ENCODE measurements at places on chromosomes 12 and 14.

GRCh38 chr12:106914796-106915634 is 40.7 kb upstream of the TMEM263 start:
- no peak for DNase-seq

- DNase-seq = no peak
Measured at GRCh38 chr12:51528852-51529650, 62.0 kb upstream of the SCN8A start.

DNA sequence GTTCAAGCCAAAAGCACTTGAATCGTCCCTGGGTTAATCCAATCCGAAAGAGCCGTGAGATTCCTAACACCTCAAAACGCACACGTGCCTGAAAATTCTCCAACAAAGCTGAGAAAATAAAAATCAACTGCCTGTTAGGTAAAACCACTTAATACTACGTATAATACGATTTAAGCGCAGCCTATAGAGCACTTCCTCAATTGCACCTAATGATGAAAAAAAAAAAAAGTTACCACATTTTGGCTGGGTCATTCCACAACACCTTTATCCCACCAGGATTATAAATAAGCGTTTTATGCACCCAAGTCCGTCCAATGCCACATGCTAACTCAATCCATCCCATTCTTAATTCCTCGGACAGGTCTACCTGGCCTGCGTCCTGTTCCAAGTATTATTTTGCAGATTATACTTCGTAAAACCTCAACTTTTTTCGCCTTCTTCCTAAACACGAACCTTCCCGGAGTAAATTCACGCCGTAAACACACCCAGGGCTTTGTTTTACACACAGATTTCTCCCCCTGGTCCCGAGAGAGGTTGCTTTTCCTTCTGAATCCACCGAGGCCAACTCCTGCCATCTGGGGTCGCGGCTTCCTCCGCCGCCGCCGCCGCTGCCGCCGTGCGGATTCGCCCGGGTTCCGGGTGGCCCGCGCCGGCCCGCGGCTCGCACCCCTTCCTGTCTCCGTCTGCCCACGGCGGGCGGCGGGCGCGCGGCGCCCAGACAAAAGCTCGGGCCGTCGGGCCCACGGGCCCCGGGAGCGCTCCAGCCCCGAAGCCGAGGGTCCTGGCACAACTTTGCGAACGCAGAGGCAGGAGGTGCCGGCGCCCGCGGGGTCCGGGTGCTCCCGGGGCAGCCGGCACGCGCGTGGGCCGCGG is 66.2 kb downstream of the RNF34 start:
- no peak for DNase-seq

GRCh38 chr12:132036063-132036683 is 86.4 kb downstream of the EP400 start:
- no peak for DNase-seq

DNA sequence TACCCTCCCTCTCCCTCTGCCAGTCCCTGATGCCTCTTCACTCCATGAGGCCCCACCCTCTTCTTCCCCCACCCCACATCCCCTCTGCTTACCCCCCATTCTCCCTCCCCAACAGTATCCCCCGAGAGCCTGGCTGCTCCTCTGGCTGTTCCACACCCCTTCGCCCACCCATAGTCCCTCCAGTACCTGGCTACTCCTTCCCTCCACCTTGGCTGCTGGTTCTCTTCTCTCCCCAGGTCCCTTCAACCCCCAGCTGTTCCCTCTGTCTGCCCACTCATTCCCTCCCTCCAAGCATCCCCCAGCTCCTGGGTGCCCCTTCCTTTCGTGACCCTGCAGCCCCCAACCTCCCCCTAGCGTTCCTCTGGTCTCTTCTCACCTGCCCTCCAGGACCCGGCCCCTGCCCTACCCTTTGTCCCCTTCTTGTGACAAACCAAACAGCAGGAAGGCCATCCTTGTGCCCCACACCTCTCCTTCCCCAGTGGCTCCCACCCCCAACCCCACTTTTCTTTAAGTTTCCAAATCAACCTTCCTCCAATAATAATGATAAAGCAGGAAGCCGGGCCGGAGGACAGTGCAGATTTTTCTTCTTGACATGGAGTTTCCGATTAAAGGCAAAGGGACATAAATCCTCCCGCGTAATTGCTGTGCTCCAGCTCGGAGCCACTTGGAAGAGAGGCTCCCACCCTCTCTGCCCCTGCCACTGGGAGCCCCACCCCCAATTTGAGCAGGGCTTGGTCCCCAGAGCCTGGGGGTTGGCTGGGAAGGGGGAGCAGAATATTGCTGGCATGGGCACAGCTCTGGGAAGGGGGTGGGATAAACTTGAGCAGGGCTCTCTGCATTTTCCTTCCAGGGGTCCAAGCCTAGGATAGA is 40.0 kb downstream of the SMUG1 start:
- DNase-seq = no peak

- no peak for DNase-seq
Measured at GRCh38 chr12:89933911-89934310, 225.3 kb upstream of the ATP2B1 start.

All from suppressor macrophage (primary cell).